Calu3 (cell line): ENCODE measurements at places on chromosomes 1 and 21. TPM values are rescaled to one million over a fixed set of nuclear protein-coding genes. Genes with fewer than 3 reads are reported as not detected.
A peak's percentile ranks its signal among the peaks of the same experiment; 100 is the strongest.

DNA sequence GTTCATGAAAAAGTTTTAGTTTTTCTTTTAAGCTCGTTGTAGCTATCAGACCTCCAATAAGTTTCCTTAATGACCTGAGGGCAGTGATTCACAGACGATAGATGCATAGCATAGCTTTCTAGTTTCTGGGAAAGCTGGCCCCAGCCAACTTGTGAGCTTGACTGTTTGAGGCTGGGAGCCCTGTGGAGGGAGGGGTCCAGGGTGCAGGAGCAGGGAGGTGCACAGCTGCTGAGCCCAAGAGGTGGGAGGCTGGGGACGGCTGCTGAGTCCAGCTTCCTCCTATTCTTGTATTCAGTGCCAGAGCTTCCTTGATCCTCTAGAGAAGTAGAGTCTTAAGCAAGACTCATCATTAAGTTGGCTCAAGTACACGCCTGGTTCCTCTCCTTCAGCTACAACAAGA, 11.0 kb upstream of the AVPR1B start:
- no peak for DNase-seq

GRCh38 chr21:43016728-43017127, 42.4 kb downstream of the PKNOX1 start:
- DNase-seq = no peak

DNA sequence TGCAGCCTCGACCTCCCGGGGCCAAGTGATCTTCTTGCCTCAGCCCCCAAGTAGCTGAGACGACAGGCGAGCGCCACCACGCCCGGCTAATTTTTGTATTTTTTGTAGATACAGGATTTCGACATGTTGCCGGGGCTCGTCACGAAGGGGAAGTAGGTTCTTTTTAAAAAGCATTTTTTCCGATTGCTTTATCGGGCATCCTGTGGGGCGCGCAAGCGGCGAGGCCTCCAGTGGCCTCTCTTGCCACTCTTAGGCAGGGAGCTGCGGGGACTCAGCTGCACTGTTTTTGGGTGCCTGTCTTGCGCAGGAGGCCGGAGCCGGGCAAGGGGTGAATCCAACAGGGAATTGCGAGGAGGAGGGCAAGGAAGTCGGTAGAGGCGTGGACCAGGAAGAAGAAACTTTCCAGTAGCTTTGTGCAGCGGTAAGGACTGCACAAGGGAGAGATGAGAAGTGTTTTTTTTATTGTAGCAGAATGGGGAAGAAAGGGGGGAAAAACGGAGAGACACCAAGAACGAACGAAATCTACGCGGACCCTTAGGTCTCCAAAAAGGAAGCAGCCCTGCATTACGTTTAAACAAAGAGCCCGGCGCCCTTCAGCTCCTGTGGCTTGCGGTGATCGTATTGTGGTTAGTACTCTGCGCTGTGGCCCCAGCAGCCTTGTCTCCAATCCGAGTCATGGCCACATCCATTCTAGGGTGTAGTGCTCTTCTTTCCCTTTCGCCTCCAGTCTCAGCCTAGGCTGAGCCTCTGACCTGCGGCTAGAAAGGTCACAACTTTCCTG, 164.8 kb downstream of the PPIAL4G start:
- no peak for DNase-seq

PPP1R12B gene
- total RNA-seq = 31.8 and 32.9 TPM in 2 replicates

PCAT6 gene
- total RNA-seq = 1.3 and 2.8 TPM in 2 replicates

DNA sequence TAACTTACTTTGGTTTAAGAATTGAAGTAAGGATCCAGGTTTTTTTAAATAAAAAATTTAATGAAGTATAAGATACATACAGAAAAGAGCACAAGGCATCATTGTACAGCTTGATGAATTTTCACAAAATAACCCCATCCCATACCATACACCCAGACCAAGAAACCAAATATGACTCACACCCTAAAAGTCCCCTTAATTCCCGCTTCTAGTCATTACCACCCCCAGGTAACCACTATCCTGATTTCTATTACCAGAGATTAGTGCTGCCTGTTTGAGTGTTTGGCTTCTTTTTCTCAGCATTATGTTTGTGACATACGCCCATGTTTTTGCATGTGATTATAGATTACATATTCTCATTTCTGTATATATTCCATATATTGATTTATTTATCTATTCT, 98.5 kb upstream of the HIVEP3 start:
- DNase-seq = no peak

PGBD5 gene
- total RNA-seq = 27.4 and 37.8 TPM in 2 replicates

GRCh38 chr1:18077657-18078215, 29.9 kb upstream of the IGSF21 start:
- no peak for DNase-seq

FMO2 gene
- total RNA-seq = not detected in 2 replicates

DNA sequence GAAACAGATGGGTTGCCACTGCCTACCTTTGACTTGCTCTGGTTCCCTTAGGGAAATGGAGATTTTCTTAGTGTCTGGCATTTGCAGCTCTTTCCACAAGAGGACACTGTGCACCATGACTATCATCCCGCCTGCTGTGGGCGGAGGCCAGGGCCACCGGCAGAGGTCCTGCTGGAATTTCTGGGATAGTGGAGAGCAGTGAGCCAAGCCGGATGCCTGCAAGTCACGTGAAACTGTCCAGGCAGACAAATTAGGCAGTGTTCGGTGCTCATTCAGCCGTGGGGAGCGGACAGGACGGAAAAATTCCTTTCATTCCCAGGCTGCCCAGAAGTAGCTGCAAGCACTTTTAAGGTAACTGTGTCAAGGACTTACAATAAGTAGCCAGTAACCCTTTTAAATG, 43.4 kb downstream of the IGSF5 start:
- DNase-seq = peak; percentile 73

GRCh38 chr1:28286111-28286510, 26.8 kb downstream of the SESN2 start:
- DNase-seq = no peak

GRCh38 chr1:162147760-162148159, 78.3 kb downstream of the NOS1AP start:
- no peak for DNase-seq
